ENCODE measurements at places on chromosomes 12 and 14.
A peak's percentile ranks its signal among the peaks of the same experiment; 100 is the strongest.

DNA sequence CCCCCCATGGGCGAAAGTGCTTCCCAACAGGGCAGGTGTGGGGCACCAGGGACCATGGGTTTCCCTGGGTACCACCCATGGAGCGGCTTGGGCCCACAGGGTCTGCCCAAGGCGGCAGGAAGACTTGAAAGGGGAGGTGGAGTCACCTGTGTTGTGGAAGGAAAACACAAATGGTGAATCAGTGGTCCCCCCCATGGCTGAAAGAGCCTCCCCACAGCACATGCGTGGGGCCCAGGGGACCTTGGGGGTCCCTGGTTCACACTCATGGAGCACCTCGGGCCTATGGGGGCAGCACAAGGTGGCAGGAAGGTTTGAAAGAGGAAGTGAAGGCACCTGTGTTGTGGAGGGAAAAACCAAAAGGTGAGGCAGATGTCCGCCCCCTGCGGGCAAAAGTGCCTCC, 581.9 kb downstream of the ALG10 start:
- DNase-seq, result no peak

- no peak for DNase-seq
Observed at GRCh38 chr12:50101663-50102062, 2.1 kb upstream of the GPD1 start.

DNA sequence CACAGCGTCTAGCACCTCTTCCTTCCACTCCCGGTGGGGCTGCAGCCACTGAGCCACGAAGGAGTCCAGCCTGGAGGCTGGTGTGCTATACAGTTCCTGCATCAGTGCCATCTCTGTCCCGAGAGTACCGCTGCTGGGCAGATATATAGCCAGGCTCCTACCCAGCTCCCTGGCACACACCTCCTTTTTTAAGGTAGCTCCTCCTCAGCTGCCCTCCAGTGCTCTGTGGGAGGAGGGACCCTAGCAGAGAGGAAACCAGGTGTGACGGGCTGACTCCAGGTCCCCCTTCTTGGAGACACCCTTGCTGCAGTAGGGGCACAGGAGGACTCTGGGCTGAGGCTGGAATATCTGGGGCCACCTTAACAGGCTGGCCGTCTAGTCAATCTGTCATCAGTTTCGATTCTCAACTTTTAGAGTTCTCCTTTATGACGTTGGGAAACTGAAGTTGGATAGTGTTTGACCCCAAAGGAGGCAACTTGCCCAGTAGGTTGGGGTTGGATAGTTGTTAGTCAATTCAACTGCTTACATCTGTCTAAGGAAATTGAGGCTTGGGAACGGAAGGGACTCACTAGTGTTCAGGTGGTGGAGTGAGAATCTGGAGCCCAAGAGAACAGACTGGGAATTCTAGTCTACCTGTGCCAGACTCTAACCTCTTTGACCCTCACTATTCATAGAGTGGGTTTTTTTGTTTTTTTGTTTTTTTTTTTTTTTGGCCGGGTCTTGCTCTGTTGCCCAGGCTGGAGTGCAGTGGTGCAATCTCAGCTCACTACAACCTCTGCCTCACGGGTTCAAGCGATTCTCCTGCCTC, at the start of gene OASL:
OASL (minus strand) TSS at position 386 of the 808 bp plus-strand sequence; CDS start at position 111, 275 bp downstream.
- DNase-seq, result no peak

GRCh38 chr12:22116376-22116775, 70.4 kb downstream of the CMAS start:
- no peak for DNase-seq

GRCh38 chr12:93918262-93918661, 230.1 kb upstream of the PLXNC1 start:
- no peak for DNase-seq

- DNase-seq, result no peak
Observed at GRCh38 chr14:22271838-22272799, 316.9 kb downstream of the DAD1 start.

DNA sequence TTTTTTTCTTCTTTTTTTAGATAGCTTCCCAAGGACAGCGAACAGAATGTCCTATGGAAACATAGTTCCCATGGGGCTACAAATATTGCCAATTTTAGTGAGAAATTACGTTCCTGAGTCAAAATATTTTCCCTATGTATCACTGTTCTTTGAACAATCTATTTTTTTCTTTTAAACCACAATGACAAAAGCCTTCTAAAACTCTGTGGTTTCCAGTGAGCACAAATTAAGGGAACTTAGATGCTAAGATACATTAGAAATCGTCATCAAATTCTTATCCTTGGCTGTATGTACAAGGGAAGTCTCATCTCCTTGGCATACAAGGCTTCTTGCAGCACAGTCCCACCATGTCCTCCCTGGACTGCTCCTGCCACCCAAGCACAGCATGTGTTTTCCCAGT, 17.9 kb downstream of the CPM start:
- DNase-seq, result no peak

- DNase-seq, result no peak
Observed at GRCh38 chr14:93105362-93105761, 10.4 kb downstream of the ITPK1 start.

DNA sequence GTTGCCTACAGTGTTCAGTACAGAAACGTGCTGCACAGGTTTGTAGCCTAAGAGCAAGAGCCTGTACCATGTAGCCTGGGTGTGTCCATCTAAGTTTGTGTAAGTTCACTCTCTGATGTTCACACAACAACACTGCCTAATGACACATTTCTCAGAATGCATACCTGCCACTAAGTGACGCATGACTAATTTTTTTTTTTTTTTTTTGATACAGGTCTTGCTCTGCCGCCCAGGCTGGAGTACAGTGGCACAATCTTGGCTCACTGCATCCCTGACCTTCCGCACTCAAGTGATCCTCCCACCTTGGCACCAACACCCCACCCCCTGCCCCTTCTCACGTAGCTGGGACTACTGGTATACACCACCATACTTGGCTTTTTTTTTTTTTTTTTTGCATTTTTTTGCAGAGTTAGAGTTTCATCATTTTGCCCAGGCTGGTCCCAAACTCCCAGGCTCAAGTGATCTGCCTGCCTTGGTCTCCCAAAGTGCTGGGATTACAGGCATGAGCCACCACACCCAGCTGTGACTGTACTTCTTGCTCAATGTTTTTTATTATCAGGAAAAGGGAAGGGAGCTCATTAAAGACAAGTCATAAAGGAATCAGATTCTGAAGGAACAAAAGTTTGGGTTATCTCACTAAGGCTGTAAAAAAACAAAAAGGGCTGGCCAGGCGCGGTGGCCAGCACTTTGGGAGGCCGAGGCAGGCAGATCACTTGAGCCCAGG, 10.0 kb upstream of the CDC42BPB start:
- DNase-seq, result no peak

GRCh38 chr14:93683226-93683625, 105.1 kb downstream of the PRIMA1 start:
- no peak for DNase-seq

GRCh38 chr14:51873221-51873893, 12.9 kb downstream of the GNG2 start:
- peak; percentile 76 for DNase-seq

GRCh38 chr14:59342516-59343484, 122.4 kb downstream of the GPR135 start:
- DNase-seq, result no peak

DNA sequence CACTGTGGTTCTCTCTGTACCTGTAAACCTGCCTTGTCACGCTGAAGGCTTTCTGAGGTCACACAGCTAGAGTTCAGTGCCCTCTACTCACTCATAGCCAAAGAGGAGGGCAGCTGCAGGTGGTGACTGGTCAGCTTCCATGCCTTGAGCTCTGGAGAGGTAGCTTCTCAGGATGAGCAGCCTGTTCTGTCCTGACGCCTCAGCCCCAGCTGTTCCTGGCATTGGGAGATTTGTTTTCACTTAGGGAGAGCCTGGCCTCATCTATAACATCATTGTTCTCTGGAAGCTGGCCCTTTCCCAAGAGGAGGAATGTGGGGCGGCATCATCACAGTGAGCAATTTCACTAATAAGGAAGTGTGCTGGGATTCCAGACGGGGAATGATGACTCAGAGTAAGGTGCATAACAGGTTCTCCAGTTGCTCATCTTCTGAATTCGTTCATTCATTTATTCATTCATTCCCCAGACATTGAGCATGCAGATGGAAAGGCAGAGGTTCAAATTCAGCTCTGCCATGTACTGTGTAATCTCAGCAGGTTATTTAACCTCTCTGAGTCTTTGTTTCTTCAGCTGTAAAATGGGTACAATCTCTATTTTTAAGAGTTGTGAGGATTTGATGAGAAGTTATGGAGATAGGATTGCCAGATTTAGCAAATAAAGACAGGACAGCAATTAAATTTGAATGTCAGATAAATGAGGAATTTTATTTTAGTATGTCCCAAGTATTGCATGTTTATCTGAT, 255.8 kb upstream of the CRY1 start:
- DNase-seq, result no peak

All from NCI-H1092 (cell line).